ENCODE measurements at places on chromosomes 7 and 10.

GRCh38 chr10:50512214-50512595, 111.6 kb downstream of the SGMS1 start:
- DNase-seq, result no peak

- no peak for DNase-seq
Observed at GRCh38 chr7:23205909-23206767, 24.3 kb downstream of the NUP42 start.

- DNase-seq, result no peak
Observed at GRCh38 chr10:117431160-117431559, 55.9 kb upstream of the PDZD8 start.

DNA sequence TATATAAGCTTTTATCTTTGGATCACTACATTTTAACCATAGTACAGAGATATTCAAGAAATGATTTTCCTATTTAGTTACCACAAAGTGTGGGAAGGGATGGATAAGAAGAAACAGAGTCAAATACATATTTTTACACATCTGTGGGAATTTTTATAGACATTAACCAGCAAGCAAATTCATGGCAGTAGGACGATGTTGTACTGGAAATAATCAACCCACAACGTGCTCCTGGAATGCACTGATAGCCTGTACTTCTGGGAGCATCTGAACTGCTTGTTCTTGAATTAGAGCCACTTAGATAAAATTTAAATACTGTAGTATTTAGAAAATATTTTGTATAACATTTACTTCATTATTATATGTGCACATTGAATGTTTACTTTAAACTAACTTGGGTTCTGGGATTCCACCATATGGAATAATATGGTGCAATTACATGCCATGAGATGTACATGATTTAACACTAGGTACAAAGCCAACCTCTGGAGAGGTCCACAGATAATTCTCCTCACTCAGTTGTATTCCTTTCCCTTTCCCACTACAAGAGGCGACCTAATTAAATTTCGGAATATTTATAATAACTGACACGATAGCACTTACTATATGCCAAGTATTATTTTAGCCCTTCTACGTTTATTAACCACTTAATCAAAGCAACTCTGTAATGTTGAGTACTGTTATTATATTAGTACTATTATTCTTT, 164.9 kb upstream of the HGF start:
- no peak for DNase-seq

- DNase-seq, result peak; percentile 81
Observed at GRCh38 chr10:123154711-123155505, 706 bp downstream of the BUB3 start.

DNA sequence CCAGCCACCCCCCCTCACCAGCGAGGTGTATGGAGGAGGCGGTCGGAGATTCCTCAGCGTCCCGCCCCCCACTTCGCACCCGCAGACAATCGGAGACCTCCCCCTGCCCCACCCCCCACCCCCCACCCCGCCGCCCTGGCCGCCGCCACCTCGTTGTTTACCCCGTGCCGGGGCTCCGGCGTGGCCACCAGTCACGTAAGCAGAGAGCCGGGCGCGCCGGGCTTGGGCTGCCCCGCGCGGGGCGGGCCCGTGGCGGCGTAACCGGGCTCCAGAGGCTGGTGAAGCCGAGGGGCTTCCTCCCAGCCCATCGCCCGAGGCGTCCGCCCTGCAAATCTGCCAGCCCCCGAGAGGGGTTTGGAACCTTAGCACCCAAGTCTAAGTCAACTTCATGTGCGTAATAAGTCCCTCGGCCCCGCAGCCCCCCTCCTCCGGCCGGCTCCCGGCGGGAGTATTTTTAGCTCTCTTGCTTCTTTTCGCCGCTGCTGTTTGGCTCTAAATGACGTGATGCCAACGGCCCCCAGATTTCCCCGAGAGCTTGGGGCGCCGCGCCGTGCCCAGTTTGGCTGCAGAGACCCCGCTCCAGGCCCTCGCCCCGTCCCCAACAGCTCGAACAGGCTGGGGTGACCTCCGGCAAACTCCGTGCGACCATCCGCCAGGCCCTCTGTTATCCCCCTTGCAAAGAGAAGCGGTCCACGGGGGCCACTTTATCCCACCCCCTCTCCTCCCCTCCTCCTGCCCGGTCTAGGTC, 2.7 kb downstream of the MXI1 start:
- DNase-seq, result peak; percentile 75

DNA sequence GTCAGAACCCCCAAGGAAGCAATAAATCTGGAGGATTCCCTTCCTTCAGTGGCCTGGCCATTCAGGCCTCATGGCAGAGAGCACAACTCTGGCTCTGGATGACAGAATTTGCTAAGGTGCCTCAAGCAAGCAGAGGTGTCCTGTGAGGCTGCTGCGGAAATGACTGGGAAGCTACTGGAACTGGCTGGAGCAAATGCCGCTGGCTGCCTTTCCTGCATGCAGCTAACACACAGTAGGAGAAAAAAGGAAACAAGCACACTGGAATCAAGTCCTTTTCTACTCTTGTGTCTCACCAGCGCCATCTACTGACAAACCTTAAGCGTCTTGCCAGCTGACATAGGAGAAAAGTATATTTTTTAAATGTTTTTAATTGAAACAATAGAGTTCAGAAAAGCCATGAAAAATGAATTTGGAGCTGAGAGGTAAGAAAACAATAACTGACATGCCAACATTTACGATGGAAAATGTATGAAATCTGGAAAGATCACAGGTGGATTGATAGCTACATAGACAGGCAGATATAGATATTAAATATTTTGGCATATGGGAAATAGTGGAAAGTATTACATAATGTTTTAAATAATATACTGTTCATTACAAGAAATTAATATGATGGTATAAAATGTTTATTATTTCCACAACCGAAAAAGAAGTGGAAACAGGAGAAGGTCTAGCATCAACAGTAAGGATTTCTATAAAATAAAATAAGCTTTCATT, 951.6 kb downstream of the ANKRD7 start:
- peak; percentile 52 for DNase-seq

GRCh38 chr7:150988230-150989226, 2.3 kb upstream of the NOS3 start:
- DNase-seq, result no peak

GRCh38 chr10:117946525-117947070, 100.1 kb downstream of the RAB11FIP2 start:
- DNase-seq, result no peak

DNA sequence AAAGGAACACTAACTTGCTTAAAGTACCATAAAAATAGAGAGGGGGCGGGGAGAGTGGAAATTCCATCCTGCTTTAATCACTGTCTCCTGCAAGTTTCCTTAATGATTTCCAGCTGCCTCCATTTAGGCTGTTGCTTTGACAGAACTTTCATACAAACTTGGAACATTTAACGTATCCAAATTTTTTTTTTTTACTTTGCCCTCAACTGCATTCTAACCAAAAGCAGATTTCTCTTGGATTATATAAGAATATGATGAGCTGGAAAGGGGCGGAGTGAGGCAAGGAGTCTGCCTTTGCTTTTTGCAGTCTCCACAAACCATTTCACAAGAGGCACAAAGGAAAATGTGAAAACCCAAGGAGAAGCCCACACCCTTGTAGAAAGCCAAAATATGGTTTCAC, 46.6 kb upstream of the COL1A2 start:
- DNase-seq, result no peak

DNA sequence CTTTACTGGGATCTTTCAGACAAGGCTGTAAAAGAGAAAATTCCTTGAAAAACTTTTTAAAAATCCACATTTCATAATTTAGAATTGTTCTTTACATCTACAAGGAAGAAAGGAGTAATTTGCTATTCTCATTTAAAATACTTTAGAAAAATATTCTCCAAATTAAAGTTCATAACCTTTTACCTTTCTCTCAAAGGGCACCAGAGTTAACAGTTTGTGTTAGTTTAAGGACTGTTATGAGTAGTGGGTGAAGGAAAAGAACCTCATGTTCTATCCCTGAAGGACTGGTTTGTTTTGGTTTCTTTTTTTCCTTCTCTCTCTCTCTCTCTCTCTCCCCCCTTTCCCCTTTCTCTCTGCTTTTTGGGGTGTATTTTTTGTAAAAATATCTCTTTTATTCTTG, 4.1 kb downstream of the AGMO start:
- DNase-seq, result no peak

DNA sequence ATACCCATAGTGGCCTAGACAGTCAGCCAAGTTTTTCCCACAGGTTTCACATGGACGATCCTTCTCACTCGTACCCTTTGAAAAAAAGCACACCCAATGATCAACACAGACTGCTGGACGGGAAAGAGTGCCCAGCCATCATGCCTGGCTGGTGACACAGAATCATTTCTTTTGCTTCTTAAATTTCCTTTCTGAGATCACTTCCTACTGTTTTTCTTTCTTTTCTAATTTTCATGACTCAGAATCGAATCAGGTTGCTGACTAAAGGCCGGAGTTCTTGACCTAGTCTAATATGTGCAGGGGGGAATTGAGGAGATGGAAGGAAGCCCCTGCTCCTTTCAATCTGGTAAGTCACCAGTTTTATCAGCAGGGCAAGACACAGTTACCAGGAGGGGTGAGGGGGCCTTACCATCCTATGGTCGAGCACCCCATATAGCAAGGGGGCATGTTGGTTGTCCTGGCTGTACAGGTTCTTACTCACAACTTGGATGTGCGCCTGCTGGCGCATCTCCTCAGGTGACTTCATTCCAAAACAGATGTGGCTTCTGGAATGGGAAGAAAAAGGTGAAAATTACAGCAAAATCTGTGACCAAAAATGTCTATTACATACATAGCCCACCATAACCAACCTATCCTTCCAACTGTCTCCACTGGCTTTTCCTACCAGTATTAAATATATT, 3.5 kb downstream of the POLR3A start:
- DNase-seq, result no peak

DNA sequence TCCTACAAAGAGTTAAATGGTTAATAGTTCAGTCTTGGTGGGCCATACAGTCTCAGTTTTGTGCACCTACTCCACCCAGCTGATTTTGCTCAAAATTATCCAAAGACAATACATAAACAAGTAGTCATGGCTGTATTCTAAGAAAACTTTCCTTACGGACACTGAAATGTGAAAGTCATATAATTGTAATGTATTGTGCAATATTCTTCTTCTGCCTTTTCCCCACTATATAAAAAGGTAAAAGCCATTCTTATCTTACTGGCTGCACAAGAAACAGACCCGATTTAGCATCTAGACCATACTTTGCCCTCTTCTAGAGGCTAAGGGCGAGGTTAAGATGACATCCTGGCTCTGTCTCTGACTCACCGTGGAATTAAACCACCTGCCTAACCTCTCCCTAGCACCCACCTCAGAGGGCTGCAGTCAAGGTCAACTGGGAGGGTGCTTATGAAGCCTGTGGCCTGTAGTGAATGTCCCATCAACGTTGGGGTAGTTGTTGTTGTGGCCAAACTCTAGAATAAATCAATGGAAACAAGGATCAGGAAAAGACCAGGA, 63.8 kb upstream of the DOCK1 start:
- no peak for DNase-seq

DNA sequence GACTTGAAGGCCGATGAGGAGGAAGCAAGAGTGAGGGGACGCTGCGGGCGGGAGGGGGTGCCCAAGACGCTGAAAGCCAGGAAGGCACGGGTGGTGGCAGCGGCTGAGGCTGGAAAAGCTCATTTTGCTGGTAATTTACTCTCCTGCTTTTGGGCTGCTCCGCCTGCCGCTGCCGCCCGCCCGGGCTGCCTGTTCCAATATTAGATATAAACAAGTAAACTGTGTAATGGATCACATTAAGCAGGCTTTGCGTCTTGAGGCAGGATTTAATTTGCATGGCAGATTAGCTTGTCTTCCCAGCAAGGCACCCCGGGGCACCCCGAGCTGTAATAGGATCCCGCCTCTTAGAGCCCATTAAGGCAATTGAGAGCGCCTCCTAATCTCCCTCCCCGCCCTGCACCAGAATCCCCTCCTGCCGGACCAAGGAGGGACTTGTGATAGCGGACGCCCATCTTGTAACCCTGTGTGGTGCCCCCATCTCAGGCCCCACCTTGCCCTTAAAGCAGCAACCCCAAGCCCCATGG, 46.1 kb upstream of the SLF2 start:
- DNase-seq, result no peak

GRCh38 chr7:137847568-137848050, 835 bp upstream of the DGKI start:
- no peak for DNase-seq

GRCh38 chr7:92158660-92159575, 20.0 kb downstream of the LRRD1 start:
- DNase-seq, result no peak

- DNase-seq, result no peak
Observed at GRCh38 chr7:44512736-44513135, 22.3 kb upstream of the NUDCD3 start.

GRCh38 chr7:78326189-78326588, 527.6 kb downstream of the PHTF2 start:
- no peak for DNase-seq

- peak; percentile 72 for DNase-seq
Observed at GRCh38 chr10:133110133-133110532, 22.4 kb downstream of the ADGRA1 start.

- no peak for DNase-seq
Observed at GRCh38 chr10:125030567-125031197, 88.8 kb downstream of the ZRANB1 start.

- no peak for DNase-seq
Observed at GRCh38 chr10:16458166-16458955, 21.6 kb downstream of the PTER start.

DNA sequence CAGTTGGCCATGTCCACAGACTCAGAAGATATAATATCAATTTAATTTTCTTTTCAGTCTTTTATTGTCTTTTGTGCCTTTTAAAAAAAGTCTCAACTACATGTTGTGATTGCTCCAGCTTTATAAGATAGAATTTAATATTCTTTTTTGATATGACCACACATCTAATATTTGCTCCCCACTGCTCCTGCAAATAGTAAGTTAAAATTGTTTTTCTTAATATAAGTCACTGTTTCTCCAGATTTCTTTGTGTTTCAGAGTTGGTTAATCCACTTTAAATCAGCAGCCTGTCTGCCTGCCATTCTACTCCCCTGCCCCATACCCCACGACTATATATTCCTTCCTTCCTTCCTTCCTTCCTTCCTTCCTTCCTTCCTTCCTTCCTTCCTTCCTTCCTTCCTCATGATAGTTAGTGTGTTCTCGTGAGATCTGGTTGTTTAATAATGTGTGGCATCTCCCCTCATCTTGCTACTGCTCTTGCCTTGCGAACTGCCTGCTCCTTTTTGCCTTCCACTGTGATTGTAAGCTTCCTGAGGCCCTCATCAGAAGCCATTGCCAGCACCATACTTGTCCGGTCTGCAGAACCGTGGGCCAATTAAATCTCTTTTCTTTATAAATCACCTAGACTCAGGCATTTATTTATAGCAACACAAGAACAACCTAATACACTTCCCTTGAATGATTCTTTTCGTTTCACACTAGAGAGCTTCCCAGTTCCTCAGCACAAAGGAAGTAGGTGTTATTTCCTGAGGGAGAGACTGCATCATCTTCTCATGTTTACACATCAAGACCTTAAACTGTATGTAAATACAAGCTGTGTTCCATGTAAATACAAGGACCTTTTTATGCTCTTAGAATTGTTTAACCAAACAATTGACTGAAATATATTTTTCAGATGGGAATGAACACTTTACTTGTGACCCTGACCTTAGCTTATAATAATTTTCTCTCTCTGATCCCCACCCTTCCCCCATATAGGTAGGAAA, 24.5 kb downstream of the TAS2R16 start:
- DNase-seq, result no peak

Data from upper lobe of right lung (tissue), 1 donor.